ENCODE measurements at places on chromosomes 7 and 10.

GRCh38 chr7:157017149-157017548, 6.7 kb upstream of the MNX1 start:
- DNase-seq = no peak

DNA sequence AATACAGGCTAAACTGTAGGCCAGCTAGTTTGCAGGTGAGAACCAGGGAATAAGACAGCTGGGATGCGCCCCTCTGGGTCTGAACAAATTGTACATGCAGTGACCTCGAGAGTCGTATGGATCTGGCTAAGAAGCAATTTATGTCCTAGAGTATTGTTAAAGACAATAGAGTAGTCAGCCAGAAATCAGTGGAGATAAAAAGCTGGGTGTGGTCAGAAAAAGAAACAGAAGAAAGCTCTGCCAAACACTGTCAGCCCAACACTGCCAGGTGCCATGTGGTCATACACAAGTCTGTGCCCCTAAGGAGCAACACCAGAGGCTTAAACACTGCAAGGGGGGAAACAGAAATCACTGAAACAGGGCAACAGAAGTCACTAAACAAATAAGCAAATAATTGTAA, 62.2 kb downstream of the CNOT4 start:
- DNase-seq = no peak

DNA sequence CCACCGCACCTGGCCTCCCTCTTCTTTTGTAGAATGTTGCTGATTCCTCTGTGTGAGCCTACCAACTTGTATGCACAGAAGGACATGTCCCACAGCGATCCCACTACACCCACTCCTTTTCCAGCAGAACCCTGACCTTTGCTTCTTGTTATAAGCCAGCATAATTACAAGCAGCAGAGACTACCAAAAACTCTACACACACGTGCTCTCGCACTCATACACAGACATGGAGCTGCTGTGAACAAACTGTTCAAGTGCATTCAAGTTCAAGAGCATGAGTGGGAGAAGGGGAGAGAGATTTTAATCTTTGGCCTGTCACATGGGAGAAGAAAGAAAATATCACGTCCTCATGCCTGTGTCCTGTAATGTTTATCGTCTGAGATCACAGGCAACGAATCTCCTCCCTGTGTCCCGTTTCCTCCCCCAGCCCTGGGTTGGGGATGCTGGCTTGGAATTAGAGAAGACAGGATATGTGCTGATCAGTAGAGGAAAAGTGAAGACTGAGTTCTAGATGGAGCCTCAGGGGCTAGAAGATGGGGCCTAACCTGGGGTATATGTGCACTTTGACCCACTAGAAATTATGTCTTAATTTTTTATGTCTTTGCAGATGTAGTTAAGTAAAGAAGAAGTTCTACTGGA, 79.6 kb downstream of the NHLRC2 start:
- no peak for DNase-seq

GRCh38 chr10:61933859-61934555, 32.5 kb downstream of the ARID5B start:
- DNase-seq = no peak

- peak; percentile 46 for DNase-seq
These were observed 44.0 kb downstream of the RTKN2 start for GRCh38 chr10:62224606-62225005.

- DNase-seq = no peak
These were observed 18.9 kb upstream of the SEMA3D start for GRCh38 chr7:85205754-85206153.

- DNase-seq = no peak
These were observed 70.1 kb downstream of the CDK14 start for GRCh38 chr7:90666186-90666585.

- DNase-seq = no peak
These were observed 52.1 kb upstream of the ZNF438 start for GRCh38 chr10:31083765-31084184.

- DNase-seq = no peak
These were observed 54.0 kb downstream of the CREB5 start for GRCh38 chr7:28466341-28466740.

DNA sequence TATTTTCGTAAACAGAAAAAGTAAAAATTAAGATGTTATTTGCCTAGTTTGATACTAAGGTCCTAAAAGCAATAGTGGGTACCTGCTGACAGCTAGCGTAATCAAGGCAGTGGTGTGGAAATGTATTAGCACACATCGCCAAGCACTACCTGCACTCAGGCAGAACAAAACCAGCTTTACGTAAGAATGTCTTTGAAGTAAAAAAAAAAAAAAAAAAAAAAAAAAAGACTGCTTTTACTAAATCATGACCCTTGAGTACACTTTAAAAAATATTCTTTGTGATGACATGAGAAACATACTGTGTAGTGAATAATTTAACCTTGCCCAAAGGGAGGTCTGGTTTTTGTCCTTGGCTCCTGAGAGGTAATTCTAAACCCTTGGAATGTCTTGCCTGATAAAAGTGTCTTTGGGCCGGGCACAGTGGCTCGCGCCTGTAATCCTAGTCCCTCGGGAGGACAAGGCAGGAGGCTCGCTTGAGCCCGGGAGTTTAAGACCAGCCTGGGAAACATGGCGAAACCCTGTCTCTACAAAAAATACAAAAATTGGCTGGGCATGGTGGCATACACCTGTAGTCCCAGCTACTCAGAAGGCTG, 12.7 kb downstream of the XRCC2 start:
- DNase-seq = no peak

DNA sequence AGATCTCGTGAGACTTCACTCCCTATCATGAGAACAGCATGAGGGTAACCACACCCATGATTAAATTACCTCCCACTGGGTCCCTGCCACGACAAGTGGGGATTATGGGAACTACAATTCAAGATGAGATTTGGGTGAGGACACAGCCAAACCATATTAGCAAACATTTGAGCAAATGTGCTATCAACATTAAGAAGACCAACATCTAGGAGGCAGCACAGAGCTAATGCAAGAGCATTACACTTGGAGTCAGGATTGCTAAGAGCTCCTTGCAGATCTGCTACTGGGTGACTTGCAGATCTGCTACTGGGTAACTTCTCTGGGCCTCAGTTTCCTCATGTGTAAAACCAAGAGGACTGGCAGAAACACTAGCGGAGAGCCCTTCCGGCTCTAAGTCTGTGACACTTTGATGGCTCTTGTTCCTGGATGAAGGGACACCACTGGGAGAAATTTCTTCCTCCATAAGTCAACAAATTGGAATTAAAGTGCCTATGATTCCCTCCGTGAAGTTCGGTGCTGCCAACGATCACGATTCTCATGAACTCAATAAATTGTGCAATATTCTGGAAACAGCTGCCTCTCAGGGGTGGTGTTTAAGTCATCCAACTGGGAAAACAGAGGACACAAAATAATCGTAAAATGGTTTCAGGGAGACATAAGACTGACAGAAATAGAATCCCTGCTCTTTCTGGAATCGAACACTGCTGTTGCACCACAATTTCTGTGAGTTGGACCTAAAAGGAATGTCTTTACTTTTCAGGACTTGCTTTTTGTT, 115.8 kb upstream of the ITGB1 start:
- no peak for DNase-seq

- DNase-seq = no peak
These were observed 2.3 kb downstream of the C10orf71 start for GRCh38 chr10:49301302-49301701.

- no peak for DNase-seq
These were observed 6.0 kb downstream of the ASB4 start for GRCh38 chr7:95491634-95492314.

DNA sequence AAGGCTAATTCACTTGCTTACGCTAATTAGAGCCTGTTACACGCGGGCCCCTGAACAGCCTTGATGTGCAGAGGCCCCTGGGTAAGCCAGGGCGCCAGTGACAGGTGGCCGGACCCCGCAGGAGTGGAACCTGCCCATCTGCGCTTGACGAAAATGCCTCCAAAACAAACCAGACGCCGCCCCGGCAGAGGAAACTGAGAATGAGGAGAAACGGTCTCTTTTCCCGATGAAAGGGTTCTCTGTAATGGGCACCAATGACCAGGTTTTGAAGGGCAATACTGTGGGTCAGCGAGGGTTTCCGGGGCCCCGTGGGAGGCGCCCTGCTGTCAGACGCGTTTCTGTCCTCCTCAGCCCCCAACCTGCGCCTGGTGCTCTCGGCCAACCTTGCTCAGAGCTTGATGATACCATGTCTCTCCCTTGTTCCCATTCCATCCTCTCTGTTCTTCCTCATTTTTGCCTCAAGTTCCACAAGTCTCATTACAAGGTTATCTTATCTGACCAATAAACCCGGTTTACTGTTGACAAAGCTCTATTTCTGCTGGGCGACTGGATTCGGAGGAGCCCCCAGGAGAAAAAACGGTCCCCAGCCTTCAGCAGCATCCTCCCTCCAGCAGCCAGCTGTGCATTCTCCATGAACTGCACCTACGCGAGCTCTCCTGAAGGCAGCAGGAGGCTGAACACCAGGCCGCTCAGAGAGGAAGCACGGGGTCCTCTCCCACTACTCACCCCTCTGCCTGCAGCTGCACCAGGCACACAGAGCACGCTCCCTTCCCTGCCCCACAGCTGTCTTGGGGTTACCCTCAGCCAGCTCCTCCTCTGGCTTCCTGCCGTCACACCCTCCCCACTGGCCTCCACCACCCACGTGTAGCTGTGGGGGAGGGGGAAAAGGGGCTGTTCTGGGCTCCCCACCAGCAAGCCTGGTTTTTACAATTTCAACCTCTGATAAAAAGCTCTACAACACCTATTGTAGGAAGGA, 202.0 kb downstream of the MAD1L1 start:
- no peak for DNase-seq

GRCh38 chr10:119655566-119656001, 4.4 kb downstream of the BAG3 start:
- no peak for DNase-seq

DNA sequence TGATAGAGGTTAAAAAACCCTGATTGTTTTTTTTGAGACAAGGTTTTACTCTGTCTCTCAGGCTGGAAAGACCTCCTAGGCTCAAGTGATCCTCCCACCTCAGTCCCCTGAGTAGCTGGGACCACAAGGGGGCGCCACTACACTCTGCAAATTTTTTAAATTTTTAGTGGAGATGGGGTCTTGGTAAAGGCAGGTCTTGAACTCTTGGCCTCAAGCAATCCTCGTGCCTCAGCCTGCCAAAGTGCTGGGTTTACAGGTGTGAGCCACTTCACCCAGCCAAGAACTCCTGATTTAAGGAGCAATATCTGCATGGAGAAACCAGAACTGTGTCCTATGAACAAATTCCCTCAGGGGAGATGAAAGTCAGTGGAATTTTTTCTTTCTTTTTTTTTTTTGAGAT, 7.3 kb upstream of the KLHDC10 start:
- peak; percentile 15 for DNase-seq

- DNase-seq = no peak
These were observed 29.1 kb upstream of the LHFPL3 start for GRCh38 chr7:104299323-104299722.

GRCh38 chr10:48507933-48508790, 96.7 kb downstream of the ARHGAP22 start:
- DNase-seq = no peak

DNA sequence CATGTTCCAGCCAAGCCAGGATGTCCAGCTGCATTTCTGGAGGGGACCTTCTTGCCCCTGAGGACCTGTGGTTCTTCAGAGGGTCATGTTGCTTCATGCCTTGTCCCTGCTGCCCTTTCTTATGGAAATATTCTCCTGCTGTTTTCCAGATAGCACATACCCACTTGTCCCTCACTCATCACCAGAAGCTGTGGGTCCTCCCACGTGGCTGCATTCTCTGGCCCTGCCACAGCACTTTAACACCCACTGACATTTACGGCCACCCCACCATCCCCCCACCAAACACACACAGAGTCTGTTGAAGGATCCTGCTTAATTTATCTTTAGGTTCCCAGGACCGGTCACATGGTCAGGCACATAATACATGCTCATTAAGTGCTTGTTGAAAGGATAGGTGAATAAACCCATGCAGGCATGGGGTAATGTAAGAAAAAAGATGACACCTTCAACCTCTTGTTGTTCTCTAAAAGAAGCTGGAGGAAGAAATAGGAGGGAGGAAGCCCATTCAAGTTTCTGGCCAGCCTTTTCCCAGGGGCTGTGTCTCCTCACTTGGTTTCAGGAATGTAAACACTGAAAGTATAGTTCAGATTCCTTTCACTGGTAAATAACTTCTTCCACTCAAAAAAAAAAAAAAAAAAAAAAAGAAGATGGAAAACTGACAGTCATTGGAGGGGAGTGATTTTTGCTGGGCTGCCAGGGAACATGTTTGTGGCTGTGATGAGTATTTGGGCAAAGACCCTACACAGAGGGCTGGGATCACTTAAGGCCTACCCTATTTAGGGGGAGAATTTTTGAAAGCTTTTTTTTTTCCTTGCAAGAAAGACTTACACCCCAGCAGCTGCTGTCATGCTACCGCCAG, 19.8 kb upstream of the BMPER start:
- no peak for DNase-seq

GRCh38 chr7:155283565-155284194, 14.0 kb upstream of the INSIG1 start:
- no peak for DNase-seq

DNA sequence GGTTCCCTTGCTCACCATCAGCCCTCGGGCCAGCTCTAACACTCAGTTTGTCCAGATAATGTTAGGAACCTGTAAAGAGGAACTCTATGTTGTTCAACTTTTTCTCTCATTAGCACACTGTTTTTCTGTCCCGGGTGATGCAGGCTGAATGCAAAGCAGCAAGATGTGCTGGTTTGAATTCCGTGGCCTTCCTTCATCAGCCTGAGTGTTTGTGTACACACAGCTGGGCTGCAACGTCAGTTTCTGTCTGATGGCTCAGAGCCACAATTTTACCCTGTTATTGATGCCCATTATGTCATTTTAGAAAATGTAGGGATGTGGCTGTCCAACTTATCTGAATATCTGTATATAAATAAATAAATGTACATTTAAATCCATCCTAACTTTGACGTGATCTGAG, 152.0 kb downstream of the PLPP4 start:
- no peak for DNase-seq

DNA sequence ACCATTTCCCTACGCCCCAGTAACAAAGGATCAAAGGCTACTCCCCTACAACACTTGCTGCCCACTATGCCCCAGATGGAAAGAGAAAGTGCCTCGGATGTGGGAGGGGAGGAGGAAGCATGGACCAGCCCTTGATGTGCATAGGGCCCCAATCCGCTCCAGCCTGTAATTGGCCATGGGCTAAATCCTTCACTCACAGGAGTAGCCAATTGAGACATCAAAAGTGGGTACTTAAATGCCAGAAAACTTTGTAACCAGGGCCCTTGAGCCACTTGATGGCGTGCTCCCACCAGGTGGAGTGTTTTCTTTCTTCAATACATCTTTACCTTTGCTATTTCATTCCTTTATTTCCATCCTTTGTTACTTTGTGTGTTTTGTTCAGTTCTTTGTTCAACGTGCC, 500.5 kb upstream of the LRRN3 start:
- DNase-seq = no peak

- DNase-seq = no peak
These were observed 32.5 kb downstream of the ANXA8 start for GRCh38 chr10:47451273-47451997.

Data from astrocyte of the cerebellum (primary cell).